ENCODE measurements at places on chromosomes 11 and 22. TPM values are rescaled to one million over a fixed set of nuclear protein-coding genes. Genes with fewer than 3 reads are reported as not detected.
A peak's percentile ranks its signal among the peaks of the same experiment; 100 is the strongest.

Gene MS4A15
- total RNA-seq: not detected

DNA sequence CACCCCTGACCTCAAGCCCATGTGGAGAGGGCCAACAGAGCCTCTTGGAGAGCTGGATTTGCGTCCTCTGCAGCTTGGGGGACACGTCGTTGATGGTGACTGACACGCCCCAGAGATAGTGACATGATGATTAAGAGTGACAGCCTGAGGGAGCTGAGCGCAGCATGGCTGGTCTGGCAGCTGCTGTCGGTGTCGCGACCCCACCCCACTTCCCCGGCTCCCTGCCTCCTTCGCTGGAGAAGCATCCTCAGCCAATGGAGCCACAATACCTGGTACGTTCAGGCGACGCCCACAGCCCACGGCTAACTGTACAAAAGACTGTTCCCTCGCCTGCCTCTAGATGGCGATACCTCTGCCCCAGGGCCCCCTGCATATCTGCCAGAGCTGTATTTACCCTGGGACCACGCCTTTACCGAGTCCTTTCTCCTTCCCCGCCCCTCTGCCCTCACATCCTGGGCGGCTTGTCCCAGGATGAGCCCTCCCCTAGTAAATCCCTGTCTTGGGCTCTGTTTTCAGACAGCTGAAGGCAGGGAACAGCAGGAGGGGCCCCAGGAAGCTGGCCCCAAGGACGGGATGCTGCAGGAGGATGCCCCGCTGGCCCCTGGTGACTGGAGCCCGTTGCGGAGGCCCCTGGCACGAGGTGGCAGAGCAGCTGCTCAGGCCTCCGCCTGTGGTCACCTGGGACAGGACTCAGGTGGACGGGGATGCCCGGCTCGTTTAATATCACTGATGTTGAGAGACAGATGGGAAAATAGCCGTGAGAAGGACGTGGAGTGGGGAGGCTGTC, 90.6 kb downstream of the RPS6KA4 start:
- peak; percentile 75 for DNase-seq
- no peaks in the 10 kb centered on the region for H3K27me3 ChIP-seq
- H3K27ac ChIP-seq: peak overlapping the region; percentile 26
- peaks cover 7% of the 10 kb centered on the region for H3K4me1 ChIP-seq

DNA sequence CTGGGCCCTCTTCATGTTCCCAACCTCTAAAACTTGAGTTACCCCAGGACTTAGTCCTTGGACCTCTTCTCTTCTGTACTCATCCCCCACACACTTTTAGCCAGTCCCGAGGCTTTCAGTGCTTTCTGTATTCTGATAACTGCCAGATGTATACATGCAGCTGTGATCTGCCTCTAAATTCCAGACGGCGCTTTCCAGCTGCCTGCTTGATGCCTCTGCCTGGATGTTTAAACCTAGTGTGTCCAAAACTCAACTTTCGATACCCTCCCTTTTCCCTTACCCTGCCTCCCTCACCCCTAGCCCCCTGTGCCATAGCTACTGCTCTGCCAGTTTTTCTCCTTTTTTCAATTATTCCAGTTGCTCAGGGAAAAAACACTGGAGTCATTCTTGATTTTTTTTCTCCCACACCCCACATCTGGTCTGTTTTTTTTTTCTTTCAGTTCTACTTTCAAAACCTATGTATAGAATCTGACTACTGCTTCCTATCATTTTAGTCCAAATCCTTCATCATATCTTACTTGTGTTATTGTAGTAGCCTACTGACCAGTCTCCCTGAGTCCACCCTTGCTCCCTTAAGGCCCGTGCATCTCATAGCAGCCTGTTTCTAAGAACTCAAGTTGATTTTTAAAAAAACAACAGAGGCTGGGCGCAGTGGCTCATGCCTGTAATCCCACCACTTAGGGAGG, 32.9 kb upstream of the TECTA start:
- H3K27me3 ChIP-seq: no peaks in the 10 kb centered on the region
- peak; percentile 11 for DNase-seq
- H3K27ac ChIP-seq: peak overlapping the region; percentile 75
- H3K4me3 ChIP-seq: no peak overlapping the region

- peak overlapping the region; percentile 89 for H3K27ac ChIP-seq
- DNase-seq: peak; percentile 92
- H3K36me3 ChIP-seq: no peaks in the 10 kb centered on the region
- no peaks in the 10 kb centered on the region for H3K27me3 ChIP-seq
- H3K4me3 ChIP-seq: peak overlapping the region; percentile 24
- peaks cover 40% of the 10 kb centered on the region for H3K4me1 ChIP-seq
Observed at GRCh38 chr22:49934891-49935557, 16.6 kb downstream of the CRELD2 start.
